ENCODE measurements at places on chromosomes 11 and 22.

GRCh38 chr22:44974454-44974853 lies 35.4 kb downstream of the PHF21B start:
- no peak for DNase-seq

DNA sequence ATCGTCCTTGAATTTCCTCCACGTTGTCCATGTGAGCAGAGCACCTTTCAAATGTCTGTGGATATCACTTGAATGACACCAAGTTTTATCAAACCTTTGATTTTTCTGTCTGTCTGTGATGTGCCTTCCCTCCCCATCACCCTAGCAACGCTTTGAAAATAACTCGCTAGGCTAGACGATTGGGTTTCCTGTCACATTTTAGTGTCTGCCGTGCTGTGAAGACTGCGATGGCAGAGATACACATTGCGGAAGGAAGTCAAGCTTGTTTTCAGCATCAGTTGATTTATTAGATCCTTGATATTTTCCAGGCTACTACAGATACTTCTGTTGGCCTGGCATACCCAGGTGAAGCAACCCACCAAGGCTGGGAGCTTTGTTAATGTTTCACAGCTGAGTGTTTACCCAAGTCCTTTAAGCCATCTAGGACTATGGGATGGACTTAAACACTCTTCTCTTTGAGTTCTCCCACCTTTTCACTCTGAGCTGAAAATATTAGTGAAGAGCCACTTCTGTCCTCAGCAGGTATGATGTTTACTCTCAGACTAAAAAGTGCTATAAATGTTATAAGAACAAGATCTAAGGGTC lies 93.6 kb upstream of the CD44 start:
- DNase-seq: no peak

GRCh38 chr11:132030896-132031295 lies 660.5 kb downstream of the NTM start:
- DNase-seq: peak; percentile 14

GRCh38 chr11:72570893-72571661 lies 103.1 kb downstream of the PDE2A start:
- DNase-seq: no peak

GRCh38 chr11:26493616-26494015 lies 78.4 kb downstream of the MUC15 start:
- no peak for DNase-seq

DNA sequence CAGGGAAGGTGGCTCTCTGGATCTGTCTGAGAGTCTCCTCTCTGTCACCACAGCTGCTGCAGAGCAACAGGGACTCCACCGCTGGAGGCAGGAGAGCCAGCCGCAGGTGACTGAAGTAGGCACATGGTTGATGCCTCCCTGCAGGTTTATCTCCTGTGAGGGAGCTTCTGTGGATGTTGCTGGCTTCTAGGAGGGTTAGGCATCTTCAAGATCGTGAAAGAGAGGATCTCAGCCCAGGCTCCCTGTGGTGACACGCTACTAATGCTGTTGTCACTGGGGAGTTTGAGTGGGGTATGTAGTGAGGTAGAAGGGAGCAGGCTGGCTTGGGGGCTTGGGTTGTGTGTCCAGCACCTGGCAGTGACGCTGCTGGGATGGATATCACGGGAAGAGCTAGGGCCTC lies 34.1 kb downstream of the DAGLA start:
- no peak for DNase-seq

DNA sequence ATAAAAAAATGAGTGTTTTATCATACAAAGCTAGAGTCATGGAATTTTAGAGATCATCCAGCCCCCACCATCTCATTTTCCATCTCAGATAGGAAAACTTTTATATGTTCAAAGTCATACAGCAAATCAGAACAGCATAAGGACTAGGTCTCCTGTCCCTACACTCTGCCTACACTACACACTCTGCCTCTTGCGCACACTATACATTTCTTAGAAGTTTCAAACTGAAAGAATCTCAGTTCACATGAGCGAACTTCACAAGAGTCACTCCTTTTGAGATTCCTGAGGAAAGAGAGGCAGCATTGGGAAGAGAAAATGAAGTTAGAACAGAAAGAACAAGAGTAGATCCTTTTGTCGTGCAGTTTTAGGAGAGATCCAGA lies 36.5 kb downstream of the ART5 start:
- no peak for DNase-seq

GRCh38 chr11:74388678-74389327 lies 9.4 kb downstream of the PGM2L1 start:
- peak; percentile 65 for DNase-seq

GRCh38 chr11:11414996-11415395 lies 61.9 kb upstream of the CSNK2A3 start:
- no peak for DNase-seq

GRCh38 chr11:7899418-7899817 lies 31.6 kb downstream of the OR10A6 start:
- DNase-seq: no peak

DNA sequence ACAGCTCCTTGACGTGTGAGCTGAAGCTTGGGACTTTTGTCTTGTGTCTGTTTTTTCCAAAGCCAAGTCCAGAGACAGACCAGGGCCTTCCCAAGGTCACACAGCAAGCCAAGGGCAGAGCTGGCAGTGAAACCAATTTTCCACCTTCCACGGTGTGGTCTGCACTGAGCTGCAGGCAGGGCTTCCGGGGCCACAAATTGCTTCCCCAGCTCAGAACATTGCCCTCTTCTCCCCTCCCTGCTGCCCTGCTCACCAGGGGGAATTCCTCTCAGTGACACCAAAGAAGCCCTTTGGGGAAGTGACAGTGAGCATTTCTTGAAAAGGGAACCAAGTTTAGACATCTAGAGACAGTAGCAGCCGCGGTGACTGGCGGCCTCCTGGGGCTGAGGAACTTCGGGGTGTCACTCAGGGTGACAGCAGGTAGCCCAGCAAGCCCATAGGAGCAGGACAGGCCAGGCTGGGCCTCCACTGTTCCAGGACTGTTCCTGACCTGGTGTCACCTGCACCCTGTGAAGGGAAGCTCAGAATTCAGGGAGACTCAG lies 9.2 kb downstream of the FXYD2 start:
- DNase-seq: no peak

- DNase-seq: no peak
Observed at GRCh38 chr11:133816146-133816870, 29.0 kb downstream of the SPATA19 start.

- no peak for DNase-seq
Observed at GRCh38 chr11:13110929-13111812, 102.1 kb downstream of the RASSF10 start.

- DNase-seq: no peak
Observed at GRCh38 chr22:42272431-42272999, 2.1 kb upstream of the TCF20 start.

GRCh38 chr11:91932151-91932821 lies 292.3 kb upstream of the FAT3 start:
- DNase-seq: peak; percentile 23

- DNase-seq: no peak
Observed at GRCh38 chr22:39625569-39626537, 55.3 kb downstream of the CACNA1I start.

DNA sequence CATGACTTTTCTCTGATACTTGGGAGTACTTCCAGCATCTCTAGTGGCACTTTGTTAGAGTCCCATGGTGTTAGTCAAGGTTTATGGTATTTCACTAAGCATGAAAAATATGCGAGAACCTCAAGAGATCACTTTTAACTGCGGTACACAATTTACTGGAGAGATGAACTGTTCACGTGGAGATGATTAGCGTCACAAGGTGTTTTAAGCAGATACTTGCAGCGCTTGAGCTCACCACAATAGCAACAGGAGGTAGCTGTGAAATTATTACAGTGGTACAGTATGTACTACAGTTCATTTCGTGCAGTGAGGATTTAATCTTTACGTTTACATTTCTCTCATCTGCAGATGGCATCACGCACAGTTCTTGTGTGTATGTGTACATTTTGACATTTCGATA lies 4.5 kb downstream of the PARVA start:
- DNase-seq: no peak

- peak; percentile 57 for DNase-seq
Observed at GRCh38 chr11:128599729-128600128, 12.4 kb upstream of the ETS1 start.

- no peak for DNase-seq
Observed at GRCh38 chr11:95913830-95914615, 9.9 kb downstream of the MTMR2 start.

- DNase-seq: no peak
Observed at GRCh38 chr22:26837784-26838470, 180.5 kb downstream of the MIAT start.

DNA sequence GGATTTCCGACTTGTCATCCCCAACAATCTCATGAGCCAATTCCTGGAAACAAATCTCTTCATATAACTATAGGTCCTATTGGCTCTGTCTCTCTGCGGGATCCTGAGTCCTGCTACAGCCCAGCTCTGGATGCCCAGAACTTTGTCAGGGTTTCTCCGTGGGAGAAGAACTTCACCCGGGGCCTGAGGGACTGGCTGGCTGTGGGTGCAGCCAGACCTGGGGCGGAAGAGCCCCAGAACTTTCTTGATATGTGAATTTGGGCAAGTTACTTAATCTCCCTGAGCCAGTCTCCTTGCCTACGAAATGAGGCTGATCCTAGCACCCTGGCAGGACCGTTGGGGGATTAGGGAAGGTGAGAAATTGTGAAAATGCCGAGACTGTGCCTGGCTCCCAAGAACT lies 6.6 kb upstream of the TRIM29 start:
- DNase-seq: no peak

DNA sequence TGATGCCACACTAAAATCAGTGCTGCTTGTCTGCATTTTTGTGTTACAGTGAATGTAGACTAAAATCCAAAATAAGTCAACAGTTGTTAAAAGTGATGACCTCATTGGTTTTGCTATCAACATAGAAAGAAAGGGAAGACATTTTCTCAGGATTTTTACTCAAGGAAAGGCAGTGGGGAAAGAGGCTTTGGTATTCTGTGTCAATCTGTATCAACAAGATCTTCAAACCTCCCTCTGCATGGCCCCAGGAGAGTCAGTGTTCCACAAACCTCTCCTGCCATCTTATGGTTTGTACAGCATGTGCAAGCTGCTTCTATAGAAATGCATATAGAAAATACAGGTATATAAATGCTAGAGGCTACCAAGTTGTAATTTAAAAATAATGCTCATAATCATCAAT lies 13.8 kb upstream of the OR51M1 start:
- peak; percentile 71 for DNase-seq

DNA sequence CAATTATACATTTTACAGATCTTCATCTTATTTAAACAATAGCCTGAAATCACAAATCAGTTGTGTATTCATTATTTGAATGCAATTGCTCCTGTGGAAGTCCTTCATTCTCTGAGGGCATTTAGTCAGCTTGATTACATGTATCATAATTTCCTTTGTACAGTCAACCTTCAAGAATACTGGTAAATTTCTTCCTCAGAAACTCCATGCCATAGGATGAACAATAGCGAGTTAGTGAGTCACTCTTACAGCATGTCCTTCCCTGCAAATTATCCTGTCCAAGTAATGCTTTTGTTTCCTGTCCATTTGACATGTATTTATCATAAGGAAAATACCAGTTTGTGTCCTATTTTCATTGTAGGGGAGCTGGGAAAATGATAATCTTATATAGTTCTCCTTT lies 3.8 kb downstream of the OR10S1 start:
- DNase-seq: peak; percentile 27

DNA sequence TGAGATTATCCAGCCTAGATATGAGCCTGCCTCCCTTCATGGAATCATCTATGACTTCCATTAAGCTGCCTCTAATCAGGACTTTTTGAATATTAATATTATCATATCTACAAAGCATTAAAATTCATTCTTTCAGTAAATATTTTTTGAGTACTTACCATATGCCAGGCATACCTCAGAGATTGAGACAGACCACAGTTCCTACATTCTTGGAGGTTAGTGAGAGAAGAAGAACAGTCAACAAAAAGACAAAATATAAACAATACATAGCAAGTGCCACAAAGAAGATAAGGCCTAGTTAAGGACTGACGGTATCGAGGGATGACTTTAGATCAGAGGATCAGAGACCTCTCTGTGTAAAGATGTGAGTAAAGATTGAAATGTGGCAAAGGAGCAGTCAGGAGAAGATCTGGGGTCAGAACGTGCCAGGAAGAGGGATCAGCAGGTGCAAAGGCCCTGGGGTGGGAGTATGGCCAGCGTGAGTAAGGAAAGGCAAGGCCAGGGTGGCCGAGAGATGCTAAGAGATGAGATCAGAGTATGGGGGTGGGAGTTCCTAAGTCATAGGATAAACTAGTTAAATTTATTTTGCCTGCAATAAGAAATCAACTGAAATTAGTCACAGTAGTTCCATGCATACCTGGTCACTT lies 15.4 kb downstream of the SLC35C1 start:
- no peak for DNase-seq

GRCh38 chr22:44147821-44148574 lies 32.7 kb upstream of the PARVG start:
- DNase-seq: peak; percentile 83

DNA sequence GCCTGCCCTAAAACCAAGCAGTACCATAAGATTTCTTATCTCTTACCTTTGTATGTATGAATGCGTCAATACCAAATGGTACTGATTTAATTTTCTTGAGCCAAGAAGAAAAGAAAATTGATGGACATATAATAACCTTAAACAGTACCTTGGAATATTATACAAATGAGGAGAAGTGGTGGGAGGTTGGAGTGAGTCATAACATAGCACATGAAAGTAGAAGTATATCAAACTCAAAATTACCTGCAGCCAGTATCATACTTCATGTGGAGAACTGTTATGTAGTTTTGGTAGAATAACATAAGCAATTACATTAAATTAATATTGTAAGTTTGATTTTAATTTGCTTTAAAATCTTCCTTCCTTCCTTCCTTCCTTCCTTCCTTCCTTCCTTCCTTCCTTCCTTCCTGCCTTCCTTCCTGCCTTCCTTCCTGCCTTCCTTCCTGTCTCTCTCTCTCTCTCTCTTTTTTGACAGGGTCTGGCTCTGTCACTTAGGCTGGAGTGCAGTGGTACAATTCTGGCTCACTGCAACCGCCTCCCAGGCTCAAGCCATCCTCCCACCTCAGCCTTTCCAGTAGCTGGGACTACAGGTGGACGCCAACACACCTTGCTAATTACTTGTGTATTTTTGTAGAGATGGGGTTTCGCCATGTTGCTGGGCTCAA lies 460.9 kb upstream of the CCDC90B start:
- no peak for DNase-seq

- DNase-seq: no peak
Observed at GRCh38 chr22:21451545-21452520, 15.4 kb upstream of the TMEM191C start.

GRCh38 chr11:84536456-84536855 lies 1090.7 kb downstream of the DLG2 start:
- DNase-seq: no peak

DNA sequence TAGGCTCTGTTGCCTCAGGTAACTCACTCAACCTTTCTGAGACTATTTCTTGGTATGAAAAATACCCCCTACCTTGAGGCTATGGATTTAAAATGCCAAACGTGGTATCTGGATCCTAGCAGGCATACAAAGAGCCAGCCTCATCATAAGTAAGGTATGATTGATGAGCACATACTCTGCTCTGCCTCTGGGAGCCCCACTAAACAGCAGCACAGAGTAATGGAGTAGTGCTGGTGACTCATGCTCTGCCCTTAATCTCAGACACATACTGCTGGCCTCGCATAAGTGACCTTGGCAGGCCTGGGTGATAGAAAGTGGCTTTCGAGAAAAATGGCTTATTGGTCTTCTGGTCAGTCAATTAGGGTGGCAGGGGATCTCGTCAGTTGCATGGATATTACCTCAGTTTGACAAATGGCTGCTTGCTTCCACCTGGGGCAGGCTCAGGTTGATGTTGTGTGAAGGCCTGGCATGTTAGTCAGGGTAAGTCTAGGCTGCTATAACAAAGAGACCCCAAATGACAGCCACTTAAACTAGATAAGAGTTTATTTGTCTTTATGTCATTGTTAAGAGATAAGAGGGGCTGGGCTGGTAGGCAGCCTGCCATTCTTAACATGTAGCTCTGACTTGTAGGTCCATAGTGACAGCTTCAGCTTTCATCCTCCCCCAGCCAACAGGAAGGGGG lies 15.2 kb upstream of the SLC6A5 start:
- DNase-seq: no peak

Measured in fibroblast of lung (primary cell).